ENCODE measurements at places on chromosomes 13 and 19.

GRCh38 chr19:34145741-34146202 is 26.5 kb upstream of the LSM14A start:
- DNase-seq, result peak; percentile 17

GRCh38 chr13:38784036-38784880 is 97.4 kb downstream of the FREM2 start:
- DNase-seq, result no peak

DNA sequence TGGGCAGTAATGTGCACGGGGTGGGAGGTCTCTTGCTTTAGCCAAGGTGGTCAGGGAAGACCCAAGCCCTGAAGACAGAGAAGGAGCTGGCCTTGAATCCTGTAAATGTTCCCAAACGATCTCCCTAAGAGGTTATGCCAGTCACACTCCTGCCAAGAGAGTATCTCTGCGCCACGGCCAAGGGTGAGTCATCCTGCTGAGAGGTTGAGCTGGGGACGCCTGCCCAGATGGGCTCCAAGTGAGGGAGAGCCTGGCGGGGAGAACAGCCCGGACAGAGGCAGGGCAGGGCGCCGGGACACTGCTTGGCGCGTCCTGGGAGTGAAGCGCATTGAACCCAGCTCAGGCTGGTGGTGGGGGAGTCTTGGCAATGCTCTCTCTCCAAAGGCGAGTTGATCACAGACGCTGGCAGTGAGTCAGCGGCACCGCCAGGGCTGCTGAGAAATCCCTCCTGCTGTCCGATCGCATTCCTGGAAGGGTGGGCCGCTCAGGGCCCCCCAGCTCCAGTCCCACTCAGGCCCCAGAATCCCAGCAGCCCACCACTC is 16.4 kb downstream of the SULT2B1 start:
- no peak for DNase-seq

DNA sequence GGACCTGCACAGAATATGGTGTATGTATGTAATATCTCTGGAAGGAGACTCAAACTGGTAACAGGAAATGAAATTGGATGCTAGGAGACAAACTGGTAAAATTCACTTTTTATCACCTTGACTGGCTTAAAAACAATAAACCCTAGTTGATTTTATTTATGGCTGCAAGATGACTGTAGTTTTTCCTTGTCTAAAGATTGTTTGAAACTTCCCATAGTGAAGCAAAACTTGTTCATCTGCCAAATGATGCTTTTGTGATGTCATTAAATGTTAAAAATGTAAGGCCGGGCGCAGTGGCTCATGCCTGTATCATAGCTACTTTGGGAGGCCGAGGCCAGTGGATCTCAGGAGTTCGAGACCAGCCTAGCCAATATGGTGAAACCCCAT is 2.5 kb upstream of the ECH1 start:
- DNase-seq, result no peak

GRCh38 chr13:51923983-51924539 is 62.3 kb downstream of the CCDC70 start:
- peak; percentile 5 for DNase-seq

GRCh38 chr19:48994035-48994386 is 324 bp downstream of the RUVBL2 start:
- DNase-seq, result no peak

DNA sequence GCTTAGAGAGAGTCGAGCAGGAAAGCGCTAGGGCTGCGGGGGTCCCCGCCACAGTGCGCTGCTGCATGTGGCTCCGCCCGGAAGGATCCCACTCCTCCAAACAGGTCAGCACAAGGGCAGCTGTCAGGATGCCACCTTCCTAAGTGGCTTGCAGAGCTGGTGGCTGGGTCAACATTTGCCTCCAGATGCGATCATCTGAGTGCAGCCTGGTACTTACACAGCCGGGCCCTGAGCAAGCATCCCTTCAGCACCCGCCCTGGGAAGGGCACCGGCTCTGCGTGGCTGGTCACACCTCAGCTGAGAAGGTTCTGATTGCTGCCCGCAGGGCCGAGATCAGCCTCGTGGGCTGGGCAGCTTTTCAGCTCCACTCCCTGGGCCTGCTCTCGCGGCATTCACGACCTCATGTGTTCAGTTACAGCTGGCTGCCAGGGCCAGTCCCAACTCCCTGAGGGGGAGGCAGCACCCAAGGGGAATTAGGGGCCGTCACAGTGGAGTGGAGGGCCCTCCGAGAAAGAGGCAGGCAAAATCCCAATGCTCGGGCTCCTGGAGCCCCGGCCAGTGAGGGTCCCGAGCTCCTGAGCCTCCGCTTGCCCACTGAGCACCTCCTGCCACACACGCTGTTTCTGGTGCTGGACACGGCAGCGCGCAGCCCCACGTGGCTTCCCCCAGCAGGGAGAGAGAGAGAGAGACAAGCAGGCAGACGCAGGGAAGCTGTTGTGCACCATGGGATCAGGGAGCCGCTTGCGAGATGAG is 26.8 kb downstream of the AP1M1 start:
- no peak for DNase-seq
